ENCODE measurements at places on chromosomes 4 and X.

DNA sequence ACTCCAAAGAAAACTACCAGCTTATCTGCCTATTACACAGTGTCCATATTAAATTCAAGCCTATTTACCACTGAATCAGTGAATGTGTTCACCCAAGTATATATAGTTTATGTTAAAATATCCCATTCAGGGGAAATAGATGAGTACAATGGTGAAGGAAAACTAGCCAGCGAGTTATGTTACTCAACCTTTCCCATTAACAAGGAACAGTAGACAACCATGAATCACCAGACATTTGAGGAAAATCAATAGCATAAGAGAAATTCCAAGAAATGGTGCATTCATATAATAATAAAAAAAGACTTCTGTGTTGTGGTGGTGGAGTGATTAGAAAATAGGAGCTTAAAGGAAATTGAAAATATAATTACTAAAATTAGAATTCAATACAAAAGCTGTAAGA is 21.3 kb downstream of the IQCM start:
- DNase-seq, result no peak

DNA sequence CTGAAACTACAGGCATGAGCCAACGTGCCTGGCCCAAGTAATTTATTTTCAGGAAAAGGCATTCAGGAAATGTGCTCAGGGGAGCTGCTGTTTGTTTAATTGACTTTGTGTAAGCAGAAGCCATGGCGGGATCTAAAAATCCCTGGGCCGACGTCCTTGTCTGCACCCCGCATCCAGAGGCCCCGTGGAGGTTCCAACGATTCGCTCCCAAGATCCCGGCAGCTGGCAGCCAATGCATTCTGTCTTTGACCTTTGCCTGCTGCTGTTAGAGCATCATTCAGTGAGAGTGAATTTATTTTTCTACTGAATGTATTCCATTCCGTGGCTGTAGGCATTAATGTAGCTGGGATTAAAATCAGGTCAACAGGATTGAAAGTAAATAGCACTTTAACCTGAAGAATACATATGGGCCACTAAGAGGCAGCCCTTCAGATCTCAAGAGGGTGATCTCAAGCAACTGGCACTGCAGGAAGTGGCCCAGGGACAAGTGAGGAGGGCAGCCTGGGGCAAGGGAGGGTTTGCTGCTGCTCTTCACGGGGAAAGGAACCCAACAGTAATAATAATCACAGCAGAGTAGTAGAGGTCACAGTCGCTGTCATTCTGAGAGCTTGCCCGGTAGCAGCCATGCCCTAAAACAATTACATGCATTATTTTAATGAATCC is 75.2 kb downstream of the PSAPL1 start:
- no peak for DNase-seq

DNA sequence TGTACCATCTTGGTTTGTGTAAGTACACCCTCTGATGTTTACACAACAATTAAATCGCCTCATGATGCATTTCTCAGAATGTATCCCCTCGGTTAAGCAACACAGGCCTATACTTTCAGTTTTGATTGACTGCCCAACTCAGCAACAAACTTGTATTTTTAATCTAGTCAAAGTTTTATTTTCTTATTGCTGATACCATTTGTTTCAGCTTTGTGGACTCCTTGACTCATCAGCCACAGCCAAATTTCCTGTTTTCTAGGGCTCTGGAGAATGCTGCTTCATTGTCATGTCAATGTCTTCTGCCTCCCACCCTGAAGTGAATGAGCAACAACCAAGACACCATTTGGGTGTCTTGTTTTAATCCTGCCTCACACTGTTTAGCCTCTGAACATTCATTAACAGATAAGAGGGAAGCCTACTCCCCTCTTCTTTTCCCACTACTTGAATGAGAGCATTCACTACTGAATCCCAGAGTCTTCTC is 14.0 kb downstream of the BBS12 start:
- DNase-seq, result no peak

GRCh38 chr4:472881-473569 is 25.9 kb downstream of the ZNF721 start:
- no peak for DNase-seq

DNA sequence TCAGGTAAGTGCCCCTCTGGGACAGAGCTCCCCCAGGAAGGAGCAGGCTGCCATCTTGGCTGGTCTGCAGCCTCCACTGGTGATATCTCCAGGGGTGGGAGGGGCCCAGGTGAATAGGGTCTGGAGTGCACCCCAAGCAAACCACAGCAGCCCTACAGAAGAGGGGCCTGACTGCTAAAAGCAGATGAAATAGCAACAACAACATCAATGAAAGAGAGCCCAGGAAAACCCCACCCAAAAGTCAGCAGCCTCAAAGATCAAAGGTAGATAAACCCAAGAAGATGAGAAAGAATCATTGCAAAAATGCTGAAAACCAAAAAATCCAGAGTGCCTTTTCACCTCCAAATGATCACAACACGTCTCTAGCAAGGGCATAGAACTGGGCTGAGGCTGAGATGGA is 92.5 kb upstream of the PAGE3 start:
- DNase-seq, result no peak

GRCh38 chr4:86380181-86380724 is 20.4 kb upstream of the MAPK10 start:
- DNase-seq, result no peak

DNA sequence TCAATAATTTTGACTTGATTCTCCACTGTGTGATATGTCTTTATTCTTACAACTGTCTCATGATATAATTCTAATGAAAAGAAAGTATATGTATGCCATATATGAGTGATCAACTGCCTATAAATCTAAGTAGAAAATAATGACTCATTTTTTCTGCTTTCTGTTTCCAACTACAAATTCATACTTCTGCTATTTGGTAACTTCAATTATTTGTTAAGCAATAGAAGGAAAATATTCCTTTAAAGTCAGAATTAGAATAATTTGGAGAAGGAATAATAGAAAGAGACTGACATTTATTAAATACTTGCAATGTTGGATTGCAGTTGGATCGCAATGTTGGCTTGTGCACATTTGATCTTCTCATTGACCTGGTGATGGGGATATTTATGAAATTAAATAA is 204.2 kb upstream of the PACRGL start:
- DNase-seq, result no peak

GRCh38 chrX:68830419-68831404 is 1.9 kb downstream of the EFNB1 start:
- DNase-seq, result no peak

DNA sequence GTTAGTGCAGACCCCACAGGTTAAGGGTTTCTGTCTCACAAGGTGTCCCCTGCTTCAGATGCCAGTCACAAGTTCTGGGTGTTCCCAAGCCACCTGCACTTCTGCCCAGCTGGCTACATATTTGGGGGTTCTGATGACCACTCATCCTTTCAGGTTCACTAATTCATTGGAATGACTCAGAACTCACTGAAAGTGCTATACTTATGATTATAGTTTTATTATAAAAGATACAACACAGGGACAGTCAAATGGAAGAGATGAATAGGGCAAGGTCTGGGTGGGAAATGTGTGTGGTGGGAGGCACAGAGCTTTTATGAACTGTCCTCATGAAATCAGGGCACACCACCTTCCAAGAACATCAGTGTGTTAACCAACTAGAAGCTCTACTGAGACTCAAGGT is 97.7 kb upstream of the CASK start:
- DNase-seq, result no peak

- DNase-seq, result no peak
Measured at GRCh38 chrX:118347131-118347530, 1.2 kb downstream of the WDR44 start.

GRCh38 chr4:140326395-140326993 is 47.0 kb upstream of the SCOC start:
- DNase-seq, result no peak

DNA sequence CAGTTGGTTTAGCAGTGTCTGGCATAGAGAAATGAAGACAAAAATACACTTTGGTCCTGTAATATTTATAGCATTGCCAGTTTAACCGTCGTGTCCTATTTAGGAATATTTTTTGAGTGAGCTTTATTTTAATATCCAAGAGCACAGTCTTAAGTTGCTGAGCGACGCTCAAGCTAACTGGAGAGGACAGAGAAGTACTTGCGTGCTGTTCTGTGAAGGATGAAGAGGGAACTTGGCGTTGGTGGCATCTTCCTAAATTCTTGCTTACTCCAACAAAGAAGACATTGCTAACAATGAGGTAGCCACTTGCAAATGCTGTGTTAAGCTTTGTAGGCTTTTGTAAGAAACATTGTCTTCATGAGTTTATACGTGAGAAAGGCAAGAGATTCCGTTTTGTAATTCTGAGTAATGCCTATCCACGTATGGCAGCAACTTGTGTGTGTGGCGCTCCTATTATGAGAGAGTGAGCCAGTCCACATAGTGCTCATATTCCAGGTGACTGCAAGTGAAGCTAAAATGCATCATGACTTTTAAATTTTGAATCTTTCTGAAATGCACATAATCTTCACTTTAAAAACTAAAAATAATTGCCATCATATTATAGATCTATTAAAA is 50.6 kb downstream of the SYNPO2 start:
- DNase-seq, result no peak

DNA sequence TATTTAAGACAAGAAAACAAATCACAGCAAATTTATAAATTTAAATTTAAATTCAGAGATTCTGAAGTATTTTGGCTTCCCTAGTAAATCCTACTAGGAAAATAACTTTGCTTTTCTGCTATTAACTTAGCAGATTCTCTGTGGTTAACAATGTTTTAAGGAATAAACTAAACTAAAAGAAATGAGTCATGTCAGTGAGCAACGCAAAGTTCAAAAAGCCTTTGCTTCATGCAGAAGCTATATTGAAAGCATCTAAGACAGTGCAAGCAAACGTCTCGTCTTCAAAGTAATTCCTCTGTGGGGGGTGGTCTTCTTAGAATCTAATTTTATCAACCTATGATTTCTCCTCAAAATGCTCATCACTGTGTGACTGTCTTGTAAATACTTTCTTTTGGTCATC is 30.1 kb downstream of the GABRB1 start:
- no peak for DNase-seq

DNA sequence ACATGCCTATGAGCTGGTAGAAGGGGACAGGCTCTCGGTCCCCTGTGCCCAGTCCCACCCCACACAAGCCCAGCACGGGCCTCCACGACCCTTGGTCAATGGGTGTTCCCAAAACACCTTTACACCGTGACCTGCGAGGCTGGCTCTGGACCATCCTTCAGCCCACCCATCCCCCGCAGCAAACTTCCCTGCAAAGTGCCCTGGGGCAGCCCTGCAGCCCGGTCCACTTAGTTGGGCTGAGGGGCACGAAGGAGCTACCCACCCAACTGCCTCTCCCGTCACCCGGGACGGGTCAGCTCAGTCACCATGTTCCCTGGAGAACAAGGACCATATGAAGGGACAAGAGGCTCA is 23.4 kb downstream of the WDR1 start:
- no peak for DNase-seq

- no peak for DNase-seq
Measured at GRCh38 chr4:1598206-1599025, 85.7 kb downstream of the FAM53A start.

DNA sequence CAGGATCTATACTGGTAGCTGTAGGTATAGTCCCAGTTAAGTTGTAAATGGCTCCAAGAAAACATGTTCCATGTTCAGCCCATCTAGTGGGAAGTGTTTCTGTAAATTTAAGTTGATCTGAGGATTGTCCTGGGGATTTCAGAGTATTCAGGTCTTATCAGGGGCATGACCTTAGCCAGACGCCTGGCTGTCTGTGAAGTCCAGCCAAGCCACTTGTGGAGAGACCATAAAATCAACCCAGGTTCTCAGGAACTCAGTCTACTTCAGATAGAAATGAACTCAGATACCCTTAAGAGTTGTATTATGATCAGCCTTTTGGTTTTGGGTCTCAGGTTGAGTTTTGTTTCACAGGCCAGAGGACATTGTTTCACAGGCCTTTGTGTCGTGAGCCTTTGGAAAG is 95.9 kb downstream of the EGF start:
- no peak for DNase-seq

GRCh38 chrX:68978655-68979054 is 149.8 kb downstream of the EFNB1 start:
- DNase-seq, result no peak

- no peak for DNase-seq
Measured at GRCh38 chr4:60565558-60565957, 634.6 kb upstream of the ADGRL3 start.

- no peak for DNase-seq
Measured at GRCh38 chrX:72095370-72095769, 36.3 kb downstream of the RTL5 start.

- DNase-seq, result no peak
Measured at GRCh38 chr4:28879178-28879577, 1841.0 kb upstream of the PCDH7 start.

GRCh38 chrX:41946989-41947612 is 23.7 kb upstream of the CASK start:
- no peak for DNase-seq

- no peak for DNase-seq
Measured at GRCh38 chrX:68868316-68868715, 39.5 kb downstream of the EFNB1 start.

- no peak for DNase-seq
Measured at GRCh38 chr4:128513664-128514484, 226.3 kb upstream of the PGRMC2 start.

DNA sequence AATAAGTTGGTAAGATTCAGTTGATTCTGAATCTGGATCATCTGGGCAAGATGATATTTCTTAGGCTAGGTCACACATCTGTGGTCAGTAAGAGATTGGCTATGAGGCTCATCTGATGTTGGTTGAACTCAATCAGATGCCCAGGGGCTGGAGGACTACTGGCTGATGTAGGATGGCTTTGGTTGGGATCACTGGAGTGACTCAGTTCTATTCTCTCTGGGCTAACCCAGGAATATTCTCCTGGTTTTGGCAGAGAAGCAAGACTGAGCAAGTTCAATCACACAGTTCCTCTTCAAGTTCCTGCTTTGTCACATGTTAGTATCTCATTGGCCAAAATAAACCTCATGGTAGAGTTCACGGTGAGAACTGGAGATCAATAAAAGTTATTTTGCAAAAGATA is 902.3 kb upstream of the SLIT2 start:
- no peak for DNase-seq

DNA sequence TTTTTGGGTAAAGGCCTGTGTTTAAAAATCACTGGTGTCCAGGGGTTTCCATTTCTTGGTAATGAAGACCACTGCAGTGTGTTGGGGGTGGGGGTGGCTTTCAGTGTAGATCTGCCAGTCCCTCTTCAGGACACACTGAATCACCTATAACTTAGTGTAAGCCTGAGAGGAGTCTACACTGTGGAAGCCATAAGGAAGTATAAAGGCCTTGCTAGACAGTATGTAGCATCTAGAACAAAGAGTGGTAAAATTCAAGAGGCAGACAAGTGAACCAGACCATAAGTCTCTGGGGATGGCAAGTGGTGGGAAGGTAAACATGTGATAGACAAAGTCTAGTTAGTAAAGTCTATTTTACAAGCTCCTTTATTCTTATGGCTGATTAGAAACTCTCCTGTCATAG is 191.8 kb downstream of the CCNG2 start:
- no peak for DNase-seq

DNA sequence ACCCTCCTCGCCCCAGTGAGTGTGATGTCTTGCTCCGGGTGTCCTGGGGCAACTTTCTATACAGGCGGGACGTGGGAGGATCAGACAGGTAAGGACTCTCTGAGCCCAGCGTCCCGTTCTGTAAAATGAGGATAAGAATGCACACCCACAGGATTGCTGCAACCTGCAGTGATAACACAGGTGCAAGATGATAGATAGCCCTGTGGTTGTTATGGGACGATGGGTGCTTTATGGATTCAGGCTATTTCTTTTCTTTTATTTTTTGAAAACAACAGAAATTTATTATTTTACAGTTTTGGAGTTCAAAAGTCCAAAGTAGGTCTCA is 28.6 kb downstream of the BEX3 start:
- no peak for DNase-seq
